MG63 (cell line): ENCODE measurements at places on chromosomes 2 and 18. TPM values are rescaled to one million over a fixed set of nuclear protein-coding genes. Genes with fewer than 3 reads are reported as not detected.

The PRSS56 gene
- total RNA-seq: not detected in 2 replicates

The DPYSL5 gene
- total RNA-seq: not detected in 2 replicates

The KYNU gene
- 0.82 TPM in 1 of 2 replicates, not detected in the other for total RNA-seq

The CYP1B1 gene
- total RNA-seq: 21.1 and 27.7 TPM in 2 replicates

The RASGRP3 gene
- 3.4 and 3.9 TPM in 2 replicates for total RNA-seq

The REG3G gene
- total RNA-seq: not detected in 2 replicates

The LBH gene
- total RNA-seq: 21.5 and 60.0 TPM in 2 replicates

The TEX44 gene
- not detected in 2 replicates for total RNA-seq

The CDH20 gene
- not detected in 2 replicates for total RNA-seq

The NFU1 gene
- 49.4 and 56.5 TPM in 2 replicates for total RNA-seq
